ENCODE measurements at places on chromosomes 3 and 15.

DNA sequence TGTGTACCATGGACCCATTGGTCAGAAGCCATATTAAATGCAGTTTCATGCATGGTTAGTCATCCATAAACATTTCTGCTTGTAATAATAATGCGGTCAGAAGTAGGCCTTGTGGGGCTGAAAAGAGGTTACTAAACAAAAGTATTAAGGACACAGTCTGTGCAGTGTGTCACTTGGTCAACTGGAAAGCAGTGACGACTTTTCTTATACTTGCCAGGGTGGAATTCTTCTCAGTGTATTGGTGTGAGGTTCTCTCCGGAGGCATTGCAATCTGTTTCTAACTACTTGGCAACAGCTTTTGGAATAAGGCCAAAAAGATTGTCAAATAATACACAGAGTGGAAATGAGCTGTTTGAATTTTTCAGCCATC, 46.8 kb downstream of the CHL1 start:
- H3K36me3 ChIP-seq: no peaks in the 10 kb centered on the region
- no peak overlapping the region for H3K27ac ChIP-seq
- no peak overlapping the region for H3K4me3 ChIP-seq
- no peaks in the 10 kb centered on the region for H3K4me1 ChIP-seq
- peaks cover 4% of the 10 kb centered on the region for H3K27me3 ChIP-seq

GRCh38 chr3:15387171-15387581, 40.2 kb downstream of the METTL6 start:
- no peak overlapping the region for H3K4me3 ChIP-seq
- peaks cover 9% of the 10 kb centered on the region for H3K36me3 ChIP-seq
- H3K27me3 ChIP-seq: no peaks in the 10 kb centered on the region
- no peak for DNase-seq
- no peak overlapping the region for H3K27ac ChIP-seq

DNA sequence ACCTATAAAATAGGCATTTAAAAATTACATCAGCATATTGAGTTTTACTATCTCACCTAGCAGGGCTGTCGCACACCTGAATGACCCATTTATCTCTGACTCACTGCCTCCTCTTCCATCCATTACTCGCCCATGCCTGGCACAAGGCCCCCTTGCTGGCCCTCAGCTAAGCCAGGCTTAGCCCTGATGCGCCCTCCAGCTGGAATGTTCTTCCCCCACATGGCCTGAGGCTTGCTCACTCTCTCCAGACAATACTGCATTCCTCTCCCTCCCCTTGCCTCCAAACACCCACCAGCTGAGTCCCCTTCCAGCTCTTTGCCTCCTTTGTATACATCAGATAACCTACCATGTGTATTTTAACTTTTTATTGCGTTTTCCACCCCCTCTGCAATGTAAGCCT, 7.2 kb downstream of the SH3BP5 start:
- H3K36me3 ChIP-seq: peaks cover 4% of the 10 kb centered on the region
- no peak for DNase-seq
- peaks cover 66% of the 10 kb centered on the region for H3K4me1 ChIP-seq
- peak overlapping the region; percentile 65 for H3K27ac ChIP-seq

DNA sequence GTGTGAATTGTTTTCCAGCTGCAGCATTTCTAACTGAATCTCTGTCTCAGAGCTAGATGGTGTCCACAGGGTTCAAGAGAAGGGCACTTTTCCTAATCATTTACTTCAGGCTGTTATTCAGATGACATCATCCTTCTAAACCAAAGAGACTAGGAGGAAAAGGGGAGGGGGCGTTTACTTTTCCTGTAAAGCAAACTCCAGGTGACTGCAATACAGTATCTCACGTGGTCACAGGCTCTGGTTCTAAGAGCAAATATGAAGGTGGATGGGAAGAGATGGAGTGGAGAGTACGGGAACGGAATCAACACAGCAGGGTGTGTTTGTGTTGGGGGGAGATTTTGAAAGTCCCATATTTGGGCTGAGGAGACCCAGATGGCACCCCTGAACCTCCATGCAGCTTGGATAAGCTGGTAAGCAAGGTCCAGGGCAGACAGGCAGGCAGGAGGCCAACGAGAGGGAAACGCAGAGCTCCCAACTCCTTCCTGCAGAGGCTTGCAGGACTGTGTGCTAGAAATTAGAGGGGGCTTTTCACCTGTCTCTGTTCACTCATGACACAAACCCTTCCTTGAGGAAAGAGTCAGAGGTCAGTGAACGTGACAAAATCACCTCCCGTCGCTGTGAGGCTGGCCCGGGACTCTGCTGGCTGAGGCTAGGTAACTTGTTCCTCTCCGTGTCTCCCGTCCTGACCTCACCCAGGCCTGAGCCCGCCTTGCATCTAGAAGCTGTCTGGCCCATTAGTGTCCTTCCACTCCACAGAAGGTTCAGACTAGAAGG, 151.2 kb downstream of the OPA1 start:
- H3K36me3 ChIP-seq: no peaks in the 10 kb centered on the region
- no peak for DNase-seq
- H3K27ac ChIP-seq: peak overlapping the region; percentile 87
- H3K27me3 ChIP-seq: no peaks in the 10 kb centered on the region
- H3K4me1 ChIP-seq: peaks cover 21% of the 10 kb centered on the region
- H3K4me3 ChIP-seq: peak overlapping the region; percentile 80

DNA sequence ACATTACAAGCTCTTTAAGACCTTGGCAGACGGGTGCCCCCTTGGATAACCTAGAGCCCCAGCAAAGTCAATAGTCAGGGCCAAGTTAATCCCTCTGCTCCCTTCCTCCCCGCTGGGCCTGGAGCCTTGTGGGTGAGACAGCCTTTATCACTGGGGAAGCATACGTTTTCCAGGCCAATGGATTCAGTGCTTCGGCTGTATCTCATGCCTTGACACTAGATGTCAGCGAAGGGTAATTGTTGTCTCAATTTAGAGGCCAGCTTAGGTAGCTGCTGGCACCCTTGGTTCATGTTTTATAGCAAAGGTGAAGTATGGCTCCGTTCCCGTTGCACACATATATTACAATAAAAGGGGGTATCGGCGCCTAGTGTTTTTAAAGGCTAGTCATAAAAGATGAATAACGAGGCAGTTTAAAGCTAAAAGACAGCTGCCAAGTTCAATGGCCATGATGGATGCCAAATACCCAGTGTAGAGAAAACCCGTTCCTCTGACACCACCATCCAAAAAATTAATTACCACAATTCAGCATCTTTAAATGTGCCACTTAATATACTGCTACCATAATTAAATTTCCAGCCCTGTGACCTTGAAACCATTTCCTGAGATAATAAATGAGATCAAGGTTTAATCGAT, 52.3 kb upstream of the BNIP2 start:
- no peak overlapping the region for H3K27ac ChIP-seq
- no peaks in the 10 kb centered on the region for H3K4me1 ChIP-seq
- no peaks in the 10 kb centered on the region for H3K36me3 ChIP-seq
- H3K27me3 ChIP-seq: peaks cover 26% of the 10 kb centered on the region
- no peak overlapping the region for H3K4me3 ChIP-seq
- DNase-seq: no peak

- H3K36me3 ChIP-seq: no peaks in the 10 kb centered on the region
- DNase-seq: no peak
- H3K4me3 ChIP-seq: no peak overlapping the region
- H3K4me1 ChIP-seq: no peaks in the 10 kb centered on the region
- H3K27ac ChIP-seq: no peak overlapping the region
Observed at GRCh38 chr15:59410391-59410896, 27.5 kb upstream of the FAM81A start.

DNA sequence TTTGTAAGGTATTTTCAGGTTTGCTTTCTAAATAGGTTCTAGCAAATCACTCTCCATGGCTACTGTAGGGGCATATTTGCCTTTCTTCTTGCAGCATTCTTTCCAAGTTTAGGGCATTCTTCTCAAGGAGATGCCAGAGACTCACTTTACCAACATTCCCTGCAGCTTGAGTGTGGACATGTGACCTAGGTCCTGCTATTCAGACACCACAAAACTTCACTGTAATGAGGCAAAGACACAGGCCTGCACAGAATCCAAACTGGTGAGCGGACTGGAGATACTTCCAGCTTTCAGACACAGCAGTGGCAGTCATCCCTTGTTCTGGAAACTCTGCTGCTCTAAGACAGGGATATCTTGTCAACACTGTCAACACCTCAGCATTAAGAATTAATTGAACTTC, 146.4 kb upstream of the PFN2 start:
- H3K36me3 ChIP-seq: no peaks in the 10 kb centered on the region
- no peak for DNase-seq
- H3K27me3 ChIP-seq: no peaks in the 10 kb centered on the region
- H3K4me3 ChIP-seq: no peak overlapping the region
- H3K4me1 ChIP-seq: peaks cover 17% of the 10 kb centered on the region

- no peaks in the 10 kb centered on the region for H3K36me3 ChIP-seq
- no peaks in the 10 kb centered on the region for H3K4me1 ChIP-seq
- peak overlapping the region; percentile 11 for H3K4me3 ChIP-seq
- no peak for DNase-seq
- H3K27me3 ChIP-seq: no peaks in the 10 kb centered on the region
- H3K27ac ChIP-seq: peak overlapping the region; percentile 27
Observed at GRCh38 chr3:111592143-111592542, 3.0 kb downstream of the ZBED2 start.

DNA sequence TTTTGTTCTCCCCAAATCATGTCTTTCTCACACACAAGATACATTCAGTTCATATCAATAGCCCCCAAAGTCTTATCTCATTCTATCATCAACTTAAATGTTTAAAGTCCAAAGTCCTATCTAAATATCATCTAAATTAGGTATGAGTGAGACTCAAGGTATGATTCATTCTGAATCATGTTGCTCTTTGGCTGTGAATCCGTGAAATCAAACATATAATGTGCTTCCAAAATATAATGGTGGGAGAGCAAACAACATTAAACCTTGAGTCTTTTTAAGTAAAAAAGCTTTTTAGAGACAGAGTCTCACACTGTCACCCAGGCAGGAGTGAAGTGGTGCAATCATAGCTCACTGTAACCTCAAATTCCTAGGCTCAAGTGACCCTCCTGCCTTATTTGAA, 139.1 kb downstream of the SAMMSON start:
- no peak for DNase-seq
- no peaks in the 10 kb centered on the region for H3K36me3 ChIP-seq
- no peaks in the 10 kb centered on the region for H3K4me1 ChIP-seq
- no peak overlapping the region for H3K4me3 ChIP-seq
- no peak overlapping the region for H3K27ac ChIP-seq

- H3K27ac ChIP-seq: no peak overlapping the region
- no peaks in the 10 kb centered on the region for H3K27me3 ChIP-seq
- no peaks in the 10 kb centered on the region for H3K4me1 ChIP-seq
- H3K36me3 ChIP-seq: no peaks in the 10 kb centered on the region
- no peak overlapping the region for H3K4me3 ChIP-seq
- DNase-seq: peak; percentile 27
Observed at GRCh38 chr3:194888916-194889315, 203.2 kb downstream of the FAM43A start.

DNA sequence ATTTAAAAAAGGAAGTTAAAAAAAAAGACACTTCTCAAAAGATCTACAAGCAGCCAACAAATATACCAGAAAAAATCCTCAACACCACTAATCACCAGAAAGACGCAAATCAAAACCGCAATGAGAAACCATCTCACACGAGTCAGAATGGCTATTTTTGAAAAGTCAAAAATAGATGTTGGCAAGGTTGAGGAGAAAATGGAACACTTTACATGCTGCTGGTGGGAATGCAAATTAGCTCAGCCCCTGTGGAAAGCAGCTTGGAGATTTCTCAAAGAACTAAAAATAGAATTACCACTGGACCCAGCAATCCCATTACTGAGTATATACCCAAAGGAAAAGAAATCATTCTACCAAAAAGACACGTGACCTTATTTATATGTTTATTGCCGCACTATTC, 574.7 kb upstream of the ADAMTS9 start:
- no peak overlapping the region for H3K27ac ChIP-seq
- peaks cover 13% of the 10 kb centered on the region for H3K27me3 ChIP-seq
- H3K4me3 ChIP-seq: no peak overlapping the region
- DNase-seq: no peak

DNA sequence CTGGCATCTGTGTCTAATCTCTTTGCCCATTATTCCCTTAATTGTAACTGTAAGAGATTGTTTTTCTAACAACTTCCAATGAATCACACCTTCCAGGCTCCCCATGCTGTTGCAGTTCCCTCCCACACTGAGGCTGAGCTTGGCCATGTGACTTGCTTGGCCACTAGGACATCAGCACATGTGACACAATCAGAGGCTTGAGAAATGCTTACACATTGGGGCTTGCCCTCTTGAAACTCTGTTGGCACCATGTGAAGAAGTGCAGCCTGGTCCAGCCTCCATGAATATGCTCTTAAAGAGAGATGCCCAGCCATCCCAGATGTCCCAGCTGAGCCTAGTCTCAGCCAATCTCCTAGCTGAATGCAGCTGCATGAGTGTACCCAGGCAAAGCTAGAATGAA, 326.8 kb upstream of the SOX2 start:
- DNase-seq: no peak
- H3K36me3 ChIP-seq: no peaks in the 10 kb centered on the region
- H3K27ac ChIP-seq: no peak overlapping the region
- H3K27me3 ChIP-seq: peaks cover 6% of the 10 kb centered on the region
- H3K4me1 ChIP-seq: no peaks in the 10 kb centered on the region
- H3K4me3 ChIP-seq: no peak overlapping the region

DNA sequence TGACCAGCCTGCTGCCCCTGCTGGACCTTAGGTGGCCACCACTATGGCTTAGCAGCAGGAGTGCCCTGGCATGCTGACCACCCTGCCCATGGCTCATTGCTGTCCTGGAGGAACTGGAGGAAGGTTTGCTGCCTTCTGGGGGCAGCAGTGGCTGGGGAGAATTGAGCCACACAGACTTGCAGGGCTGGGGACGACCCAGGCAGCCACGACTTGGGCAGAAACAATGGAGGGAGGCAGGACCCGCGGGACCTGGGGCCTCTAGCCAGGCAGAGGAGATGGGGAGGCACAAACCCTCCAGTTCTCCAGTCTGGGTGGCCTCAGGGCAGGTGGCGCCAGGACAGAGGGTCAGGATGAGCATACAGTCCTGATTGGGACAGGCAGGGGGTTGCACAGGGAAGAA, 32.8 kb downstream of the ADAMTS7 start:
- H3K4me3 ChIP-seq: no peak overlapping the region
- H3K4me1 ChIP-seq: no peaks in the 10 kb centered on the region
- no peaks in the 10 kb centered on the region for H3K27me3 ChIP-seq
- DNase-seq: no peak
- H3K36me3 ChIP-seq: no peaks in the 10 kb centered on the region

DNA sequence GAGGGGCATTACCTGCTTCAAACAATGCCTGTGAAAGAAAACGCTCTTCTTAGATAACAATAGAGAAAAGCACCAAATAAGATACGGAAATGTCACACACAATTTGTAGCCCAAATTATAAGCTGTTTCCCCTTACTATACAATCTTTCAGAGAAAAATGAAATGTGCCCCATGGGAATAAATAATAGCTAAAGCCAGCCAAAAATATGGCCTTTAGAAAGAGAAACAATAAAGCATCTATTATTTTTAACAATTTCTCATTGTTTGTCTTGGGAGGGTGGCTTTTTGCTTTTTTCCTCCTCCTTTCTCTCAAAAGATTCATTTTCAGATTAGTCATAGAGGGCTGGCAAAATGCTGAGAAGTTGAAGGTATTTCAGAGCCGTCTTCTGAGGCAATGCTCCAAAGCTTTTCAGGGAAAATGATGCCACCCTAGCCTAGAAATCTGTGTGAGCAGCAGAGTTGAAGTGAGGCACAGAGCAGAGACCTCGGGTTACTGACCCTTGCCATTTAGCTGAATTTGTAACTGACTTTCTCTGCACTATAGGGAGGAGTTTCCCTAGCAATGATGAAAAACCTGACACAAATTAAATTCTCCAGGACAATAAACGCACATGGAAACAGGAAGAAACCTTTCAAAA, 86.3 kb upstream of the PRICKLE2 start:
- no peaks in the 10 kb centered on the region for H3K36me3 ChIP-seq
- H3K4me3 ChIP-seq: no peak overlapping the region
- H3K27ac ChIP-seq: no peak overlapping the region
- DNase-seq: no peak

GRCh38 chr3:97515076-97515475, 249.5 kb upstream of the ARL6 start:
- no peaks in the 10 kb centered on the region for H3K4me1 ChIP-seq
- no peak for DNase-seq
- no peaks in the 10 kb centered on the region for H3K27me3 ChIP-seq
- no peak overlapping the region for H3K4me3 ChIP-seq
